RPMI8226 (cell line): ENCODE measurements at places on chromosomes 2 and 18.
A peak's percentile ranks its signal among the peaks of the same experiment; 100 is the strongest.

GRCh38 chr2:160085662-160086061, 23.2 kb upstream of the PLA2R1 start:
- DNase-seq, result peak; percentile 35

- DNase-seq, result no peak
These were observed 88.5 kb upstream of the GLS start for GRCh38 chr2:190791976-190792575.

DNA sequence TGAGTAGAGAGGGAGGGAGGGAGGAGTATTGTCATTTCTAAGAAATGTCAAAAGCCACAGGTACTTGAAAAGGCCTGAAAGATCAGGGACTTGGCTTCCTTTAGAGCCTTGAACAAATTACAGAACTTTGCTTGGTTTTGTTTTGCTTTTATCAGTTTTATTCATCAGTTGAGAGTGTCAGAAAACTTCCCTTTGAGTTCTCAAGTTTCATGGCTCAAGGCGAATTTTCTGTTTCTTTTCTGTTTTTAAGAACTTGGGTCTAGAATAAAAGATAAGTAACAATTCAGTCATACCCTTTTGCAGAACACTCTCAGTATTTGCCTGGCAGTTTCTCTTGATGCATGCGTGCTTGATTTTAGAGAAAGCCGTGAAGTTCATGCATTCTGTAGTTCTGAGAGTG, 531.9 kb downstream of the PARD3B start:
- no peak for DNase-seq

GRCh38 chr18:48956356-48956755, 5.6 kb upstream of the SMAD7 start:
- DNase-seq, result no peak

GRCh38 chr2:159052157-159052601, 83.7 kb downstream of the TANC1 start:
- DNase-seq, result no peak

- no peak for DNase-seq
These were observed 498.4 kb downstream of the XIRP2 start for GRCh38 chr2:167386694-167387093.

- DNase-seq, result no peak
These were observed 91.5 kb downstream of the DYM start for GRCh38 chr18:49368876-49369440.

GRCh38 chr2:240322231-240322955, 113.1 kb upstream of the GPC1 start:
- DNase-seq, result peak; percentile 34

GRCh38 chr2:65232636-65233035, 5.0 kb downstream of the ACTR2 start:
- DNase-seq, result no peak

GRCh38 chr18:5585653-5586052, 41.9 kb upstream of the EPB41L3 start:
- no peak for DNase-seq

- DNase-seq, result no peak
These were observed 154.5 kb downstream of the ZFP36L2 start for GRCh38 chr2:43071599-43072550.

DNA sequence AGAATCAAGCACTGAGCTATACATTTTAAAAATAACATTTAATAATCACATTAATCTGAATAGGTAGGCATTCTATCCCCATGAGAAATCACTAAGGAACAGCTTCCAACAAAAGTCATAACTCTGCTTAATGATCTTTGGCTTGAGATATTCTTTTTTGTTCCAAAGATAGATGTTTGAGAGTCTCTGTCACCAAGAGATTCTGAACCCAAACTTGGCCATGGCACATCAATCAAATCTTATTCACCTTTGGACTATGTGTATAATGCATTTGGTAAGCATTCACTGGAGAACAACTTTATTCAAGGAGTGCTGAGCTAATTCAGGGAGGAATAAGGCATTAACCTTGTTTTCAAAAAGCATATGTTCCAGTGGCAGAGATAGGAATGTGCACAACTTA, 743.3 kb downstream of the SLC4A3 start:
- no peak for DNase-seq

- no peak for DNase-seq
These were observed 59.0 kb downstream of the HNMT start for GRCh38 chr2:138023298-138023697.
